ENCODE measurements at places on chromosomes 5 and 9.

- no peak for DNase-seq
Measured at GRCh38 chr9:131475956-131476776, 26.6 kb upstream of the POMT1 start.

DNA sequence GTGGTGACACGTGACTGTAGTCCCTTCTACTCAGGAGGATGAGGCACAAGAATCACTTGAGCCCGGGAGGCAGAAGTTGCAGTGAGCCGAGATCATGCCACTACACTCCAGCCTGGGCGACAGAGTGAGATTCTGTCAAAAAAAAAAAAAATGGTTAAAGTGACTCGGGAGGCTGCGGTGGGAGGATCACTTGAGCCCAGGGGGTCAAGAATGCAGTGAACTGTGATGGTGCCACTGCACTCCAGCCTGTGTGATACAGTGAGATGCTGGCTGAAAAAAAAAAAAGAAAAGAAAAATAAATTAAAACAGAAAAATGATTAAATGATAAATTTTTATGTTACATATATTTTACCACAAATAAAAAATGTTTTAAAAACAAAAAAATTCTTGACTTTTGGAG, 51.9 kb downstream of the KLF4 start:
- no peak for DNase-seq

DNA sequence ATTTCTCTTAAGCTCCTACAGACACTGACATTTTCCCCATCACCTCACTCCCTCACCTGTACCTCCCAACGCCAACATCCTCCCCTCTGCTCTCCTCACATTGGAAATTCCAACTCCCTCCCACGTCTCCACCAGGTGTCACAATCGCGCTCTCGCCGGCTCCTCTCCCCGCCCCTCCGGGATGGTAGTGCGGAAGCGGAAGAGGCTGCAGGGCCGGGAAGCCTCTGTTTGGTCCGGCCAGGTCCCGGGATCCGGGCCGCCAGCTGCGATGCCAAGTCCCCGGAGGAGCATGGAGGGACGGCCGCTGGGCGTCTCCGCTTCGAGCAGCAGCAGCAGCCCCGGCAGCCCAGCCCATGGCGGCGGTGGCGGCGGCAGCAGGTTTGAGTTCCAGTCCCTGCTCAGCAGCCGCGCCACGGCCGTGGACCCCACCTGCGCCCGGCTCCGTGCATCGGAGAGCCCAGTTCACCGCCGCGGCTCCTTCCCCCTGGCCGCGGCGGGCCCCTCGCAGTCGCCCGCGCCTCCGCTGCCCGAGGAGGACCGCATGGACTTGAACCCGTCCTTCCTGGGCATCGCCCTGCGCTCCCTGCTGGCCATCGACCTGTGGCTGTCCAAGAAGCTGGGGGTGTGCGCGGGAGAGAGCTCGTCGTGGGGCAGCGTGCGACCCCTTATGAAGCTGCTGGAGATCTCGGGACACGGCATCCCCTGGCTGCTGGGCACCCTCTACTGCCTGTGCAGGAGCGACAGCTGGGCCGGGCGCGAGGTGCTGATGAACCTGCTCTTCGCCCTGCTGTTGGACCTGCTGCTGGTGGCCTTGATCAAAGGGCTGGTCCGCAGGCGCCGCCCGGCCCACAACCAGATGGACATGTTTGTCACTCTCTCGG, at the start of gene PLPP6:
Gene PLPP6 (plus strand): TSS at position 187 of the 881 bp plus-strand sequence. CDS start 82 bp downstream, at position 269.
- peak; percentile 81 for DNase-seq

GRCh38 chr5:112174959-112175594, 244.0 kb downstream of the EPB41L4A start:
- DNase-seq: peak; percentile 62

GRCh38 chr9:107805201-107805600, 315.6 kb upstream of the KLF4 start:
- no peak for DNase-seq

- DNase-seq: no peak
Measured at GRCh38 chr5:140181002-140181483, 6.1 kb downstream of the CYSTM1 start.

DNA sequence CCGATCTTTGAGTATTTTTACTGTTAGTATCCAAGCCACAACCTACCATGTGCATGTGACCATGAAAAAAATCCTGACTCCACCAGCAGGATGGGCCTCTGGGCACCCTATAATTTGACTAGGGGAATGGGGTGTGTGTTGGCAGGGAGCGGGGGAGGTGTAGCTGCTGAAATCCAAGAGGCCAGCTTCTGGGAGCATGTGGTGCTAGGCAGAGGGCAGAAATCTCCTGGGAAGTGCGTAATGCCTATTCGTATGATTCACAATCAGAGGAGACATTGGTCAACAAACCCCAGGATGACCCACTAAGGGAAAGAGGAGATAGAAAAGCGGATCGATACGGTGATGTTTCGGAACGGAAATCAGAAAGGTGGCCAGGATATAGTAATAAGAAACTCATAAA, 149.9 kb downstream of the ARSB start:
- DNase-seq: no peak

DNA sequence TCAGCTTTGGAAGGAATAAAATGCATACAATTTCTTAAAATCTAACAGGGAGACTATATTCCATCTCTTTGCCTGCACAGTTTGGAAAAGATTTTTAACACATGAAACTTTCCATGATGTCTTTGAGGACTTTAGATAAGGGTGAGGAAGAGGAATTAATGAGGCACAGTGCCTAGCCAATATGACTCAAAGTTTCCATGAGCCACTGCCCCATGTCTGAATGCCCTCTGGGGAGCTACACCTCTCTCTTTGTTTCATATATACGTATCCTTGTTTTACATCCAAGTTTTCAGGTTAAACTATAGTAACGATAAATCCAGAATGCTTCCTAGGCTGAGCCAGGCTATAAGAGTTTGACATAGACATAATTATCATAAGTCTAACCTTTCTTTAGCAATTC, 349.3 kb upstream of the TLE4 start:
- DNase-seq: no peak

DNA sequence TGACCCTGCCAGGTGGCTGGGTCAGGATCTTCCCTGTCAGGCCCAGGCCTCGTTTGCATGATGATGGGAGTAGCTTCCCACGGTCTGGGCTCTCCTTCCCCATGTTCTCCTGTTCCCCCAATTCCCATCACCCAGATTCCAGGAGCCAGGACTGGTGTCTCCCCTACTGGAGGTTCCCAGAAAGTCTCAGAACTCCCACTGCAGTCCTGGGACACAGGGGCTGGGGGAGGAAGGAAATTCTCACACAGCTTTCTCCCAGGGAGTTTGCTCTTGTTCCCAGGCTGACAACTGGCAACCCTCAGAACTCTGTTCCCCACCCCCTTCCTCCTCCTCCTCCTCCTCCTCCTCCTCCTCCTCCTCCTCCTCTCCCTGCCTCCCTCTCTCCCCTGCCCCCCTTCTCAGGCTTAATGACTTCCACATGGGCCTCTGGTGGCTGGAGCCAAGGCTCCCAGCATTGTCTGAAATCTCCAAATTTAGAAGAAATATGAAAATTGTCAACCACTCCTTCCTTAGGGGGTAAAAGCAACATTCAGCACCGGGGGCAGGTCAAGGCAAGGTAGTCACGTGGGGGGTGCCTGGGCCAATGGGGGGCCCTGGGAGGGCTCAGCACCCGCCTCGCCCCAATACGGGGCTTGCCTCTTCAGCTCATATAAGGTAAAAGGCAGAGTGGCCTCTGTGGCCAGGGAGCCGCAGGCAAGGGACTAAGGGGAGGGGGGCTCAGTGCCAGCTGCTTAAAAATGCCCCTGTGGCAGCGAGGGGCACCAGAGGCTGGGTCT, 27.3 kb upstream of the IL17B start:
- DNase-seq: no peak

DNA sequence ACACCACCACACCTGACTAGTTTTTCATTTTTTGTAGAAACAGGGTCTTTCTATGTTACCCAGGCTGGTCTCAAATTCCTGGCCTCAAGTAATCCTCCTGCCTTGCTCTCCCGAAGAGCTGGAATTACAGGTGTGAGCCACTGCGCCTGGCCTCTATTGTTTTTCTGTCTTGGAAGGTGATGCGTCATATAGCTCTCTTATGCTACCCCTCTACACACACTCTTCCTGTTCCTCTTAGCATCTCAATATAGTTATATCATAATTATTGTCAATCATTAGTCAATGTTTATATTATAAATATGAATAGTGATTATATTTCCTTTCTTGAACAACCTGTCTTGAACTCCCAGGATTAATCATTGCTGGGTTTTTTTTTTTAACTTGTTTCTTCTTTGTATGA, 7.3 kb downstream of the PKD2L2 start:
- no peak for DNase-seq

- no peak for DNase-seq
Measured at GRCh38 chr5:27701931-27702903, 663.8 kb upstream of the CDH9 start.

- no peak for DNase-seq
Measured at GRCh38 chr5:88452820-88453219, 184.2 kb upstream of the TMEM161B start.

DNA sequence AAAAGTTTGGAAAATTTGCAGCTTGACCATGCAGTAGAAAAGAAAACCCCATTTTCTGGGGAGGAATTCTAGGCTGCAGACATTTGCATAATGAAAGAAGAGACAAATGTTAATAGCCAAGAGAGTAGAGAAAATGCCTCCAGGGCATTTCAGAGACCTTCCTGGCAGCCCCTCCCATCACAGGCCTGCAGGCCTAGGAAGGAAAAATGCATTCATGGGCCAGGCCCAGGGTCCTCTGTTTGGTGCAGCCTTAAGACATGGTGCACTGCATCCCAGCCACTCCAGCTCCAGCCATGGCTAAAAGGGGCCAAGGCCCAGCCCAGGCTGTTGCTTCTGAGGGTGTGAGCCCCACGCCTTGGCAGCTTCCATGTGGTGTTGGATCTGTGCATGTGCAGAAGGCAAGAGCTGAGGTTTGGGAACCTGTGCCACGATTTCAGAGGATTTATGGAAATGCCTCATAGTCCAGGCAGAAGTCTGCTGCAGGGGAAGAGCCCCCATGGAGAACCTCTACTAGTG, 75.0 kb upstream of the OR13F1 start:
- no peak for DNase-seq

GRCh38 chr9:68781928-68782327, 76.9 kb downstream of the PIP5K1B start:
- DNase-seq: no peak

- peak; percentile 18 for DNase-seq
Measured at GRCh38 chr5:150058480-150059126, 27.8 kb downstream of the CSF1R start.

GRCh38 chr5:148986636-148987035, 76.2 kb downstream of the SH3TC2 start:
- DNase-seq: no peak

DNA sequence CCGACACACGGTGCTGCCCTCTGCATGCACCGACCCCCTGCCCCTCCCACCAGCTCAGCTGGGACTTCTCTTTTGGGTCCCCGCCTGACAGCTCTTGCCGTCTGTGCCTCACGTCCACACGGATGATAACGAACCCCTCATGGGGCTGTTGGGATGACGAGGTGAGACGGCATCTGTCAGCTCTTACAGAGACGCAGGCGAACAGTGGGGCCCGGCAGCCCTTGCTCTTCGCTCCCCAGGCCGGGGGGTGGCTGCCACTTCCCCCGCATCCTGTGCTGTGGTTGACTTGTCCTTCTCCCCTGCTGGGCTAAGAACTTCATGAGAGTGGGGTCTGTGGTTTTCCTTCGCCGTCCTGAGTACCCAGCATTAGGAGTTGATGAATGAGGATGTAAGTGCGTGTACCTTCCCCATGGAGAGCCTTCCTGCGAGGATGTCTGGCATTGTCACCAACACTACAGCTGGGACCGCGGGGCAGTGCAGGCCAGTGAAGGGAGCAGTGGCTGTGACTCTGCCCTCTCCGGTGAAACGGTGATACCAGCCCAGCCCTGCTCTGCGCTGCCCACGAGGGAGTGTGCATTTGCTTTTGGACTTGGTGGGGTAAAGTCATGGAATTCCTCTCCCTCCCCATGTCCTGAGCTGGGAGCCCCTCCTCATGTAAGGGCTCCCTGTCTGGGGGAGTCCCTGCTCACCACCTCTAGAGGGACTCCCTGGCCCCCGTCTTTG, 23.2 kb downstream of the HK3 start:
- no peak for DNase-seq

DNA sequence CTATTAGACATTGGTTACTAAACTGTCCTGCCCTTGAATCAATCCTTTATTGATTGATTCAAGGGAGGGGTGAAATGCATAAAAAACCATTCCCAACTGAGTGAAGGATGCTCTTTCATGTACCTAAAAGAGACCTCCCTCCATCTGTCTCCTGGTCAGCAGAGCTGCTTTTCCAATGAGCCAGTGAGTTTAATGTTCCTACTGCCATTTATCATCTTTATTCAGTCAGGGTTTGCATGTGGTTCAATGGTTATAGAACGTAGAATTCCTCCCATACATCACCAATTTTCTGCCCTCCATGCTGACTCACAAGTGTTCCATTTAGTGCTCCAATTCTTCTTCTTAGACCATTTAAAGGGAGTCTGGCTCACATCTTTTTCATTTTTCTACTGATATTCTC, 199.1 kb upstream of the PCSK5 start:
- DNase-seq: no peak

GRCh38 chr9:100066539-100066938, 32.3 kb downstream of the ERP44 start:
- DNase-seq: no peak

DNA sequence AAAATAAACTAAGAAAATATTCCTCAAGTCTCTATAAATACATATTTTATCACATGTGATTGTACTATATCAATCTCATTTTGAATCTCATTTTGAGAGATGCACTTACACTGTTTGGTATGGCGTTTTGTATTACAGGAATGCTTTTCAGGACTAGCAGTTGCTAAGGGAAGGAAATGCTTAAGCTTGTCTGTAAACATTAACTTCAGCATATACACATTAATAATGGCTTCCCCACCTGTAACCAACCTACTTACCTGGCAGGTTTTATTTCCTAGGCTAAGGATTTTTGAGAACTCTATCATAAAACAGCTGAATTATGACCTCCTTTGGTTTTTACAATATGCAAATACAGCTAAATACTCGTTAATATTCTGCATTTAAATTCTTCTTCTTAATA, 141.0 kb upstream of the GRHPR start:
- DNase-seq: no peak

- no peak for DNase-seq
Measured at GRCh38 chr5:149855366-149855765, 89.2 kb downstream of the PDE6A start.

- peak; percentile 44 for DNase-seq
Measured at GRCh38 chr5:127518319-127518621, 830 bp downstream of the PRRC1 start.

DNA sequence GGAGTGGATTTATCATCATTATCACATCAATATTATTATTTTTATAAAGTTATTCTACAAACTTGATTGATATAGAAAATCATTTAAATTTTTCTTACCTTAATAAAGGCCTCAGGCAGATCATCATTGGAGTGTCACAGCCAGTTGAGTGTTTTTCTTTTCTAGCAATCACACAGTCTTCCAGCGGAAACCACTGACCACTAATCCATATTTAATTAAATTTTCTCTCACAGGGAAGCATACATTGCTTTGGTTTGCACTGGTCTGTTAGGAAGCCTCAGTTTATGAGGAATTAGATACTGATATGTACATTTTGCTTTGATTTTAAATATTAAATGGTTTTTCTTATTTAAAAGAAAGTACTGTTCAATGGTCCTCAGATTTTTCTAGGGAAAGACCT, 6.7 kb downstream of the SPZ1 start:
- DNase-seq: no peak

All from CD4-positive, alpha-beta T cell treated with Interleukin-21 for 1 hour (primary cell).